ENCODE measurements at places on chromosomes 3 and 15.

DNA sequence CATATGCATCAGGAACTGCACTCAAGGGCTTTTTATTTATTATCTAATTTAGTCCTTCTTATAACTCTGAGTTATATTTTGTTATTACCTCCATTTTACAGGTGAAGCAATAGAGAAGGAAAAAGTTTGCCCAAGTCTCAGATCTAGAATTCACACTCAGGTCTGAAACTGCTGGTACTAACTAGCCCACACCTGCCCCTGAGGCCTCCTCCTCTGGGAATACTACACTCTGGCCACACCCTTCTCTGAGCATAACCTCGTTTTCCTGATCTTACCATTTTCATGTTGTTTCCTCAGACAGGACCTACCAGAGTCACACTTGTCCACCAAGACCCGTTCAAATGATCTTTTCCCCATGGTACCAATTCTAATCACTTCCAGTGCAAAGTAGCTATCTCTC is 94.1 kb upstream of the CHRM5 start:
- DNase-seq: no peak

- no peak for DNase-seq
Observed at GRCh38 chr3:130428871-130429712, 83.6 kb downstream of the COL6A5 start.

DNA sequence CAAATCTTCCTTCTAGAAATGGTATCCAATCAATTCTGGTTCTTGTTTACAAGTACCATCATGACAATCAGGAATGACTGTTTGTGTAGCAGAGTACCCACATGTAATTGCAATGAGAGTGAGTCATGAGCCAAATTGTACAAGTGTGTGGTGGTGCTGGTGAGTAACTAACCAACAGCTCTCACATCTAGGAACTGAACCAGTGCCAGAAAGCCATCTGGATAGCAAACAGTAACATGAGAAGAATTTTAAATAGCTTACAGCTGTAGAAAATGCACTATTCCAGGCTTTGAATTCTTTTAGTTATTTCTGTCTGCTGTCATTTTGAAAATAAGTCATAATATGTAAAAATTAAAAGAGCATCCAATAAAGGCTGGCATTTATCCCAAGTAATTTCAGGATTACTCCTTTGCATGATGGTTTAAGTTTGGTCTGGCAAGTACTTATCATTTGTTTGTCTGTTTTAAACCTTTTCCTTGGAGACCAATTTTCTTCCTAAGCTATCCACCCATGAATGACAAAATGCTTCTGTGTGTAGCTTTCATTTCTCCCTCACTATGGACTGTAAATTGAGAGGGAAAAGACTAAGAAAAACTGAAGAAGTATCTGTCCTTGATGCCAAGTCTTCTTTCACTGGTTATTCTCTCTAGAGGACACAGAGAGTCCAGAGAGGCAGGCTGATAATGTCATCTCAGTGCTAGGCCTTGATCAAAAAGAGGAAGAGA is 60.0 kb downstream of the PIK3CB start:
- DNase-seq: no peak

GRCh38 chr15:73326157-73326556 is 42.6 kb downstream of the HCN4 start:
- no peak for DNase-seq

DNA sequence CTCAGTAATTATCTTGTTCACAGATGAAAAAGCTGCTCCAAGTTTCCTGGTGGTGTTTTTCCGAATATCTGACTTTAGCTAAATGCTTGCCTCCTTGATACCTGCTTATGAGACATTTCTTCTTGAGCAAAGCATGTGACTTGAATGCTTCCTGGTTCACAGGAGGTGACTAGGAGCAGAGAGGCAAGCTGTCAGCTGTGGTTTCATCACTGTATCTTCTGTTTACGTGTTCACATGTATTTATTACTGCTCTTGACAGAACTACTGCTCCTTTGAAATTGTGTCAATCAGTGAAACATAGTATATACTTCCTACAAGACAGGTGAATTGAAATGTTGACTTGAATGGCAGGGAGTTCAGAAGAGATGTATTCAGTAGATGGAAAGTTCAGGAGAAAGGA is 8.9 kb upstream of the SPPL2A start:
- no peak for DNase-seq

- no peak for DNase-seq
Observed at GRCh38 chr3:18885612-18886011, 262.7 kb upstream of the KCNH8 start.

DNA sequence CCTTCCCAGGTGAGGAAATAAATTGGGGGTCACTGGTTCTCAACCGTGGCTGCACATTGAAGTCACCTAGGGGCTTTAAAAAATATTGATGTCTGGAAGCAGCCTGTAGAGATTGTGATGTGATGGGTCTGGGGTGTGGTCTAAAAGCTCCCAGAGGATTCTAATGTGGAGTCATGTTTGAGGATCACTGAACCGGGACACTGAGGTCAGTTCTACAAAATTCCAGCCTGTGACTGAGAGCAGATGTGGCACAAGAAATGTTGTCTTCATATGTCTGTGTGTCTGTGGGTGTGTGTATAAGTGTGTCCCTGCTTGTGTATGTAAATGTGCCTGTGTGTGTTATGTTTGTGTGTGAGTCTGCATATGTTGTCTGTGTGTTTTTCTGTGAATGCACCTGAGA is 79.9 kb downstream of the TLE3 start:
- no peak for DNase-seq

DNA sequence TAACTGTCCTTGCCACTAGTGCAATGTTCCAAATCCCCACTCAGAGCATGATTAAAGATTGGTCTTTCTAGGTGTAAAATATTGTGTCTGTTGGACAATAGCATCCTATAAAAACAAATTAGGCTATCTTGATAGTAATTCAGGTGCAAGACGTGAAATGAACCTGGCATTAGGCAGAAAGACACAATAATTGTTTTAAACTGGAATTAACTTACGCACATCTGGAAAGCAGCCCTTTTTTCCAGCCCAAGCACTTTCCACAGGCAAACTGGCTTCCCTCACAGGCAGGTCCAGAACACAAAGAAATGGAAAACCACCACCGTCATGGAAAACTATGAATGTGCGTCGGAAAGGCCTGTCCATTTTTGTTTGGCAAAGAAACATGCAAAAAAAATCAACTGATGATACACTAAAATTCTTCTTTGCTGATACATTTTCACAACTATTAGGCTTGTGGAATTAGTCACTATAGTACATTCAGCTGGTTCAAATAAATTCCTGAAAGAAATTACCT is 474.7 kb upstream of the IL12A start:
- no peak for DNase-seq

Measured in activated naive CD8-positive, alpha-beta T cell treated with anti-CD3 and anti-CD28 coated beads, Interleukin-2, amount 10 ng/mL, durations not matched to agents 7 days and 5 days (primary cell).